ENCODE measurements at places on chromosomes 13 and 19. TPM values are rescaled to one million over a fixed set of nuclear protein-coding genes. Genes with fewer than 3 reads are reported as not detected.

DNA sequence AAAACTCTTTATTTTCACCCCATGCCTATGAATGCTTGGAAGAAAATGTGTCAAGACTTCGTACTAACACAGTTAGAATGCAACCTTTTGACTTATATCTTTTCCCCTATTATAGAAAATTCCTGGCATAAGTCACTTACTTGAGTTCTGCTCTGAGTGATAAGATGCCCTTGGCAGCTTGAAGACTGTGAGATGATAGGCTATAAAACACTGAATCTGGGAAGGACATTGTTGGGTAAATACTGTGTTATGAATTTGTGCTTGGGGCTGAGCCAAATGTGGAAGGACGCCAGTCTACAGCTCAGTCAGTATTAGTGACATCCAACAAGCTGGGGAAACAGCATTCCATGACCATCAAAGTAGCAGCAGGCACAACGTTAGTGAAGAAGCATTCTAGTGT is 368.0 kb upstream of the SGCG start:
- DNase-seq = peak; percentile 8

DNA sequence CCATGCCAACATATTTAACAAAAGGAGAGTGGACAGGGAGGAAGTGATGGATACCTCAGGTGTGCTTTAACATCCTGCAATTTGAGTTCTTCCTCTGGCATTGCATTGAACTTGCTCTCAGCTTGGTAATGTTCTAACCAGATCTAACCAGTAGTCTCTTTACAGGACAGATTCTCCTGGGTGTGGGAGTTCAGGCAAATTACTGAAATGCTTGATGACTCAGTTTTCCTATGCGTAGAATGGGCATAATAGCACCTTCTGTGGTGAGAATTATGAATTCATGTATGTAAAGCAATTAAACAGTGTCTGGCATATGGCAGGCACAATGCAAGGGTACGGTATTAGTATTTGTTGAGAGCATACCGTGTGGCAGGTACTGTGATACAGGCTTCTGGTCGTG is 3.6 kb downstream of the AKAP11 start:
- DNase-seq = no peak

DNA sequence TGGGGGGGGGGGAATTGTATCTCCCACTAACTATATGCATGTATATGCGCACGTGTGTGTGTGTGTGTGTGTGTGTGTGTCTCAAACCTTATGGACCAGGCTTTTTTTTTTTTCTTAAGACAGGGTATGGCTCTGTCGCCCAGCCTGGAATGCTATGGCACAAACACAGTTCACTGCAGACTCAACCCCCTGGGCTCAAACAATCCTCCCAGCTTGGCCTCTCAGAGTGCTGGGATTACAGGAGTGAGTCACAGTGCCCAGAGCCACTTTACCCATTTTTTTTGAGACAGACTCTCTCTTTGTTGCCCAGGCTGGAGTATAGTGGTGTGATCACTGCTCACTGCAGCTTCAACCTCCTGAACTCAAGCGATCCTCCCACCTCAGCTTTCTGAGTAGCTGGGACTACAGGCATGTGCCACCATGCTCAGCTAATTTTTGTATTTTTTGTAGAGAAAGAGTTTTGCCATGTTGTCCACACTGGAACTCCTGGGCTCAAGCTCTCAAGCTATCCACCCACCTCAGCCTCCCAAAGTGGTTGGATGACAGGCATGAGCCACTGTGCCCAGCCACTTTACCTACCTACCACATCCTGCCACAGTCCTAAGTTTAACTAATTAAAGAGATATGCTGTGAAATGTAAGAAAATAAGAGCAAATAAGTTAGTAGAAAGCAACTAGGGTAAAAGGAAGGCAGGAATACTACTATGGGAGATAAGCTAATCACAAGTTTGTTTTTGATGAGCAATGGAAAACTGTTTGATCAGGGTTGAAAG is 2.4 kb downstream of the ZMYM5 start:
- no peak for DNase-seq

DNA sequence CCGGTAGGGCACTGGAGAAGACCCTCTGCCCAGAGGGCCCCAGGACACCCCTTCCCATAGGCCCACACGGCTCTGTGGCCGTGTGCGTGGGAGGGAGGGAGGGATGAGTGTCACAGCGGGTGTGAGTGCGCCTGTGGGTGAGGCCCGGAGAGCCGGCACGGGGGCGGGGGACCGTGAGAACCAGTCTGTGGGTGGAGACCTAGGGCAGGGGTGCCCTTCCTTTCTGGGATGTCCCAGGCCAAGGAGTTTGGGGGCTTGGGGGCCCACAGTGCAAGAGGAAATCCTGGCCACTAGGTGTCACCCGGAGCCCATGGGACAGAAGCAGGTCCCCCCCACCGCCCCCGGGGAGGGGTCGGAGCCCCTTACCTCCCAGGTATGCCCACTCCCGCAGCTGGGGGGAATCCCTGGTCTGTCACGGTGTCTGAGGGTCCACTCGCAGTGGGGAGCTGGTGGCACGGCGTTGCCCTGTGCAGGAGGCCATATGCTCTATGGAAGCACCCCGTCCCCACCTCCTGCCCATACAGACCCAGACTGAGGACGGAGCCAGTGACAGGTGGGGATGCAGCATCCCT is 16.0 kb upstream of the SLC7A10 start:
- no peak for DNase-seq

- no peak for DNase-seq
Measured at GRCh38 chr19:39677961-39678889, 22.5 kb downstream of the LGALS16 start.

DNA sequence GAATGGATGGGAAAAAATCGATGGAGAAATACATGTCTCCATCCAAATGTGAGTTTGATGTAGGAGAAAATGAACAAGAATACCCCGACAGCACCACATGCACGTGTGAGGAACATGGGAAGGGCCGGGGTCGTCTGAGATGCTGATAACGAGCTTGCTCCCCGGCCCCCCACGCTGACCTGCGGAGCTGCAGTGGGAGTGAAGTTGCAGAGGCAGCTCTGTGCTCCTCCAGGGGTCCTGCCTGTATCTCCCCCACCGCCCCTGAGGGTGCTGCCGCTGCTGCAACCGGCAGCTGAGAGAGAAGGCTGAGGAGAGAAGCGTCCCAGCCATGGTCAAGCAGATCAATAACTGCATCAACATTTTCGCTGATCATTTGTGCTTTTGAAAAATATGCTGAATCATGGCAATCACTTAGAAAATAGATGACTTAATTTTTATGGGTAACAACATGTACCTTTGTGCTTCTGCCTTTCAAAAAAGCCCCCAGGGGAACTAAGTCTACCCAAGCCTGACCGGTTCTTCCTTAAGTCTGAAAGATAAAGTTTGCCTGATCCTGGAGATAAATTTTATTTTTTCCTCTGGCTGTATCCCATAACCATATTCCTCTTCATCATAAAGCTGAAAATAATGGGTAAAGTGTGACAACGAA is 18.2 kb upstream of the NAXD start:
- no peak for DNase-seq

DNA sequence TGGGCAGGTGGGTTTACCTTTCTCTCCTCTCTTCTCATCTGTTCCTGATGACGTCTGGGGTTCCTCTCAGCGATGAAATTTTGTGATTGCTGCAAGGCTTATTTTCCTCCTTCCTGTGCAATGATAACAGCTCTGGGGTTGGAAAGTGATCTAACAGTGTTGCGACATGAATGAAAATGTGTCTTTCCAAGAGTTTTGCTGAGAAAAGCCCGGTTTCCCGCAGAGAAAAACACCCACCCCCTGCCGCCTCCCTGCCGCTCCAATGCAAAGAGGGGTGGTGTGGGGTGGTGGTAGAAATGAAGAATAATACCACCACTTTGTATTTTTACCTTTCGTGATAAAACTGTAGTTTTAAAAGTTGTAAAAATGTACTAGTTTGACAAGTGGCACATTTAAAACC is 232.0 kb downstream of the OLFM4 start:
- DNase-seq = no peak

- DNase-seq = no peak
Measured at GRCh38 chr19:896434-896833, 3.1 kb downstream of the RNU6-9 start.

- no peak for DNase-seq
Measured at GRCh38 chr13:78102741-78103140, 184.1 kb upstream of the EDNRB start.

GRCh38 chr13:43031881-43032280 is 8.5 kb downstream of the DNAJC15 start:
- no peak for DNase-seq

- DNase-seq = no peak
Measured at GRCh38 chr13:26500618-26501320, 56.7 kb upstream of the WASF3 start.

DNA sequence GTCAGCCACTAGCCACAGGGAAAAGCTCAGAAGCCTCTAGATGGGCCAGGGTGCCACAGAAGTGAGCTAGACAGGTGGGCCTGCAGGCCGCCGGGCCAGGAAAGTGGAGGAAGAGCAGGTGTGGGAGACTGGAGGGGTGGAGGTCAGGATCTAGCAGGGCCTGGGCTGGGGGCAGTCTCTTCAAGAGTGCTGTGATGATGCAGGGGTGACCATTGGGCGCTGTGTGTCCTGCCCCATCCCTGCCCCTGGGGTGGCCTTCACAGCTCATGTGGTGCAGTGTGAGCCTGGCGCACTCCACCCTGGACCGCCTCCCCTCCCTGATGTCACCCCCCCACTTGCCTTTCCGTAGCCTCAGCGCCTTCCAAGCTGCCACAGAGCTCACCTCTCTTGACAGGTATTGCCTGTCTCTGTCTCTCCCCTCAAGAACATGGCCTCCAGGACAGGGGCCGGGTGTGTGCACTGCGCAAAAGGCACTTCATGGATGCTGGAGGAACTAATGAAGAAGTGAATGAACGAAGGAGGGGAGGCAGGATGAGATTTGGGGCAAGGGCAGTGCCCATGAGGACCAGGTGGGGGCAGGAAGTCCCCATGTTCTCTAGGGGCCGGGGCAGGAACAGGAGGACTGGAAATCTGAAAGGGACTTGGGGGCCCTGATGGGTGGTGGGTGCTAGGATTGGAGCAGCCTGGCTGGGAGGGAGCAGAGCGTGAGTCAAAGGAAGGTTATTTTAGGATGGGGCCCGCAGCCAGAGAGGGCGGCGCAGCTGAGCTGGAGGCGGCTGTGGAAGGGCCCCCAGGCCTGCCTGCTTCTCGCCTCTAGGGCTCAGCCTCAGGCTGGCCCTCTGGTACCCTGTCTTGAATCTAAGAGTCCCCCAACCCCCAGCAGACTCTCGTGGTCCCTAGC is 6.6 kb downstream of the SSBP4 start:
- no peak for DNase-seq

DNA sequence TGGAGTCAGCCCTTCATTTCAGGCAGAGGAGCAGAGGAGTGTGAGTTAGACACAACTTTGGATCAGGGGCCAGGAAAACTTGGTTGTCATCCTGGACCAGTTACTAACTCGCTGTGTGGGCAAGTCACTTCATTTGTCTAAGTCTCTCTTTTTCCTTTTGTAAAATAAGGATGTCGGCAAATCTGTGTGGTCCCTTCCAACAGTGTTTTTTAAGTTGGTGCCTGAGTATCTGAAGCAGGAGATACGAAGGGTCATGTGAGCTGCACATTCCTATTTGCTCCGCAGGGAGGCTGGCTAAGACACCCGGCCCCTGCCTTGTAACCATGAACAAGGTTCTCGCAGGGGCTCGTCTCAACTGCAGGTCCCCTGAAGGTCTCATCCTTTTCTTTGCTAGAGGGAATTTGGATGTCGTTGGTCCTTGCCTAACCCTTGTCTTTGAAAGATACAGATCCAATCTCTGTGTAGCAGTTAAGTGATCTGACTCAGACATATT is 64.3 kb downstream of the LRCH1 start:
- DNase-seq = no peak

GRCh38 chr13:67238277-67238859 is 8.2 kb upstream of the PCDH9 start:
- DNase-seq = no peak

DNA sequence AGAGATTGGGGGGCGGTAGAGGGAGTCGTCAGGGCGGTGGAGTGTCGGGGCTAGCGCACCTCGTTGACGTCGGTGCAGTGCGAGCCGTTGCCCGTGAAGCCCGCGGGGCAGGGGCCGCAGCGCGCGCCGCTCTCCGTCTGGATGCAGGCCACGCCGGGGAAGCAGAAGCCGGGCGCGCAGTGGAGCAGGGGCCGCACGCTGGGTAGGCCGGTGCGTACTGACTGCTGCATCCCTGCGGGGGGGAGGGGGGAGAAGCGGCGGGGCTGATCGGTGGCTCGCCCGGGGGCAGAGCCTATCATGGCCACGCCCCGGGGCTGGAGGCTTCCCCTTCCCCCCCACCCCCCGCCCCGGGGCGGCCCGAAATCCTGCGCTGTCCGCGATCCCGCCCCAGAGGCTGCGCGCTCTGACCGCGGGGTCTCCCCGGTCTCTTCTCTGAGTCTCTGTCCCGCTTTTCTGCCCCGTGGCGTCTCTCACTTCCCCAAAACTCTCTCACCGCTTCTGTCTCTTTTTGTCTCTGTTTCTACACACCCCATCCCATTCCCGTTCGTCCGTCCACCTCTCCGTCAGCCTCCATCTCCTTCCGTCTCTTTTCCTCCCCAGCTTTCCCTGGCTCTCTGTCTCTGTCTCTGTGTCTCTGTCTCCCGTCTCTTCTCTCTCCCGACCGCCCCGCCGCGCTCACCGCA is 1.1 kb downstream of the COMP start:
- no peak for DNase-seq

DNA sequence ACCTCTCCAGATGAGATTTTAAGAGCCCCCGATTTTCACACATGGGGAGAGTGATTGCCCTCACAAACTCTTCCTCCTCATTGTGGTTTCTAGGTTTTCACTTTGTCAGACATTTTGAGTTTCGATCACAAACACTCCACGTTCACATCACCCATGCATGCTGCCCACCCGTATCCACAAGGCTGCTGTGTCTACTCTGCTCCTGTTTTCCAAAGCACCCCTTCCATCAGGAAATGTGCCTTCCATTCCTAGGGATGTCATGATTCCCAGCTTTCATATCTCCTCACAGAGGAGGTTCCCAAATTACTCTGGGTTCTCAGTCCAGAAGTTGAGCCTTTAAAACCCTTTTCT is 45.8 kb upstream of the CEACAM21 start:
- DNase-seq = no peak

DNA sequence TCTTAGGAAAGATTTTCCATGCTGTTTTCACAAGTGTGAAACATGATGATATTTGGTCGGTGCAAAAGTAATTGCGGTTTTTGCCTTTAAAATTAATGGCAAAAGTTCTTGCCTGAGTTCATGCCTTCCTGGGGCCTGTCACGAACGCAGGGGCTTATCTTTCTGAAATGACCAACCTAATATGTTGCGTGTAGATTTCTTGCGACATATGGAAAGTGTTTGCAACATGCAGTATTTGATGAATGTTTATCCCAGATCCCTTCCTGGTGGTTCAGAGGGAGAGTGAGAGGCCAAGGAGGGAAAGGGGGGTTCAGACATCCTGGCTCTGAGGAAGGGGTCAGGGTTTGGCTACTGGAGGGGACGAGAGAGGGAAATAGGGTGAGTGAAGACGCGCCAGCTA is 72.0 kb downstream of the TEX29 start:
- DNase-seq = no peak

GRCh38 chr13:53341144-53341510 is 312.5 kb downstream of the OLFM4 start:
- DNase-seq = no peak

GRCh38 chr19:55111238-55111831 is 6.1 kb downstream of the PPP1R12C start:
- no peak for DNase-seq

CYSLTR2 gene
- 0.11 TPM for total RNA-seq

STXBP2 gene
- total RNA-seq = 29.5 TPM

CLC gene
- not detected for total RNA-seq

ZNF468 gene
- total RNA-seq = 19.8 TPM

DIS3 gene
- 53.0 TPM for total RNA-seq

CEACAM16 gene
- total RNA-seq = not detected

TSHZ3 gene
- 3.0 TPM for total RNA-seq

AXL gene
- total RNA-seq = 238 TPM

SHC2 gene
- 3.5 TPM for total RNA-seq

FGF22 gene
- not detected for total RNA-seq

SCN1B gene
- total RNA-seq = 13.8 TPM

ZNF737 gene
- total RNA-seq = 7.0 TPM
